ENCODE measurements at places on chromosomes 3 and 15.
A peak's percentile ranks its signal among the peaks of the same experiment; 100 is the strongest.

DNA sequence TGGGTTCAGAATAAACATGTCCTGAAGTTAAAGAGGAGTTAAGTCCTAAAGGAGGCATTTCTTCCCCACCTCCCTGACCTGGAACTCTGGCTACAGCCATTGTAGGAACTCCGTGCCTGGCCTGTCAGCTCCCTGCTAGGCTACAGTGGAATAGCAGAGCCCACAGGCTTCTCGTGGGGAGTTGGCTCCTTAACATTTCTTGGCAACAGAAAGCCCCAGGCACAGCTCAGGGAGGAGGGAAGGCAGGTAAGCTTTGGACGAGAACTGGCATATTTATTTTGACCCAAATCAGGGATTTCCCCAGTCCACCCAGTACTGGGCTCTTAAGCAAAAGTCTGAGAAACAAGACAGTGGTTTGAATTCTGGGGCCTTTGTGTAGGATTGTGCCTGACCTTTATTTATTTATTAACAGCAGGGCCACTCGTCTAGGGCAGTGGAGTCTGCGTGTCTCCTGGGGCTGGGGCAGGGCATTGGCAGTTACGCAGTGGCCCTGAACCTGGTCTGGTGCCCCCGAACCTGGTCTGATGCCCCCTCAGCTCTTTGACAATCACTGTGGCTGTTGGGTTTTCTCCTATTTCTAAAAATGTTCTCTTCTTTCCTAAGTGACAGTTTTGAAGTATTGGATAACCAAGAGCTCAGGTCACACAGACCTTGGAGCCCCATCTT is 7.9 kb upstream of the ISG20 start:
- no peak for DNase-seq

GRCh38 chr3:11445883-11446282 is 173.7 kb downstream of the ATG7 start:
- DNase-seq, result no peak

DNA sequence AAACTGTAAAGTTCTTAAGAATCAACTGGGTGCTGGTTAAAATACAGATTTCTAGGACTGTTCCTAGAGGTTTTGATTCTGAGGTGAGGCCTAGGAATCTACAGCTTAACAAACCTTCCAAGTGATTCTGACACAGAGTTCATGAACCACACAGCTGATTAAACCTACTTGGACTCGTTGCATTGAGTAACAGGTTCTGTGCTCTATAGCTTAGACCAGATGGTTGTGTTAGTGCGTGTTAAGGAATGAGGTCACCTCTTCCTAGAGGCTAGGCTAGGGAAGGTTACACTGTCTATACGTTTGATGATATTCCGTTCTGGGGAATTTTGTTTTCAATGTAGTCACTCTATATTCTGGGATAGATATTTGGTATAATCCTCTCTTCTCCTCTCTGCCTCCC is 21.9 kb downstream of the EID1 start:
- DNase-seq, result no peak

GRCh38 chr3:159910991-159911663 is 77.5 kb upstream of the IL12A start:
- DNase-seq, result no peak

GRCh38 chr15:40489274-40490175 is 18.7 kb downstream of the CHST14 start:
- no peak for DNase-seq

DNA sequence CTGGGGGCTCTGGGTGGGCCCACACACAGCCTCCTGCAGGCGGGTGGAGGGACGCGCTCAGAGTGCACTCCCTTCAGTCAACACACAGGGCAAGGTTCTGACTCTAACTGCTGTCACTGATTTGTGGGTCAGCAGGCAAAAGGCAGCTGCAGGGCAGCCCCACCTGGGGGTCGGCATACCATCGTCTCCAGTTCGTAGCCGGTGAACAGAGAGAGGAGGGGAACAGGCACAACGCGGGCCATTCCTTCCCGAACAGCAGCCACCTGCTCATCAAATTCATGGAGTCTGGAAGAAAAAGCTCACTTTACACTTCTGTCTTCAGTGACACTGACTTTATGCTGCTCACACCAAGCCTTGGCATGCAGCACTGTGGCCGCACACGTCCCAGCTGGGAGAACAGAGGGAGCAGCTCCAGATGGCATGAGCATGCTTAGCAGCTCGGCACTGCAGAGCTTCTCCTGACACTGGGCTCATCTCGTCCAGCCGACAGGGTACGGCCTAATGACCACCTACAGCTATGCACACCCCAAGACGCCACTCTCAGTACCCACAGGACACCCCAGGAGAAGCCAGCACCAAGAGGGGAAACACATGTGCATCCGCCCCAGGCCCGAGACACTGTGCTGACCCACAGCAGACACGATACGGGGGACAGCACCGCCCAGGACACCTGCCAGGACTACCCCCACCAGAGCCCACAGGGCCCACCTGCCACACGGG is 14.4 kb upstream of the OCA2 start:
- peak; percentile 9 for DNase-seq
